Glomerular endothelial cell (primary cell): ENCODE measurements at places on chromosomes 7 and 10. TPM values are rescaled to one million over a fixed set of nuclear protein-coding genes. Genes with fewer than 3 reads are reported as not detected.

MARVELD1 gene
- 39.0 and 50.3 TPM in 2 replicates for total RNA-seq

ZFAND4 gene
- 5.6 and 9.2 TPM in 2 replicates for total RNA-seq

SEMA3A gene
- 6.6 and 7.2 TPM in 2 replicates for total RNA-seq

DNA sequence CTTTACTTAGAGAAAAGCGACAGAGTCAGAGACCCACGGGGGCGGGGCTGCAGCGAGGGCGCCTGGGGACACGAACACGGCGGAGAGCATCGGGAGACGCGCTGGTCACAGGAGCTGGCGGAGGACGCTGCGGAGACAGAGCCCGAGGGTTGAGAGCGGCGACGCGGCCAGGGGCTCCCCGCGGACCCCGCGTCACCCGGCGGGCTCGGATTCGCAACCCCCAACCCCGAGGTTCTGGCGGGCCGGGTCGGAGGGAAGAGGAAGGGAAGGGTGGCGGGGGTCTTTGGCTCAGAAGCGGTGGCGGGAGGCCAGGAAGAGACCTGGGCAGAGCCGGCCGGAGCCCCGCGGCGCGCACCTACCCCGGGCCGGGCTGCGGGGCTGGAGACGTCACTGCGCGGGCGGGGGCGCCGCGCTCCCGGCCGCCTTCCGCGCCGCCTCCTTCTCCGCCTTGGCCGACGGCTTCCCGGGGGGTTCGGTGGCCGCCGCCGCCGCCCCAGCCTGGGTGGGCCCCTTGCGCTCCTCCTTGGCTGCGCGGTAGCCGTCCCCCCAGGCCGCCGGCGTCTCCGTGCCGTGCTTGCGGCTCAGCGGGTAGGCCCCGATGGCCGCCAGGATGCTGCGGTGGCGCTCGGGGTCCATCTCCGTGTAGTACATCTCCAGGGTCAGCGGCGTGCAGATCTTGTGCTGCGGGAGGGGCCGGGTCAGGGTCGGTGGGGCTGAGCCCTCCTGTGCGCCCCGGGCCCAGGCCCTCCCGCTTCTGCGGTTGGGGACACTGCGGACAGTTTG lies 11.1 kb downstream of the CALY start:
- DNase-seq = no peak

- no peak for DNase-seq
These were observed 246.2 kb downstream of the SLC25A13 start for GRCh38 chr7:96075510-96076349.

- DNase-seq = no peak
These were observed 433.5 kb upstream of the CELF2 start for GRCh38 chr10:10584161-10584560.

DNA sequence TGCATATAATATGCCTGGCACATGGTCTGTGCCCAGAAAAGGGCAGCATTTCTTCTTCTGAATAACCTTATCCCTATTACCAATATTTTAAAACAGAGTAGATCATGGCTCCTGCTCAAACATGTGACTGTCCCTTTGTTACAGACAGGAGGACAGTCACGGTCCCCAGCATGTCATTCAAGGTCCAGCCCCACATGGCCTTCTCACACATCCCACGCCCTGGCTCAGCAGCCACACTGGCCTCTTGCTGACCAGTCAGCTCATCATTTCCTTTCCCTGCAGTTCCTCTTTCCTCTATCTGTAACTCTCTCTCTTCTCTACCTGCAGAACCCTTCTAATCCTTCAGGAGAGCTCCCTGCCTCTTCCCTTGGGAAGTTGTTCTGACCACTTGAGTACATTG lies 167.8 kb downstream of the CHN2 start:
- DNase-seq = no peak

GRCh38 chr7:73742338-73742752 lies 3.7 kb upstream of the ABHD11 start:
- DNase-seq = no peak

DNA sequence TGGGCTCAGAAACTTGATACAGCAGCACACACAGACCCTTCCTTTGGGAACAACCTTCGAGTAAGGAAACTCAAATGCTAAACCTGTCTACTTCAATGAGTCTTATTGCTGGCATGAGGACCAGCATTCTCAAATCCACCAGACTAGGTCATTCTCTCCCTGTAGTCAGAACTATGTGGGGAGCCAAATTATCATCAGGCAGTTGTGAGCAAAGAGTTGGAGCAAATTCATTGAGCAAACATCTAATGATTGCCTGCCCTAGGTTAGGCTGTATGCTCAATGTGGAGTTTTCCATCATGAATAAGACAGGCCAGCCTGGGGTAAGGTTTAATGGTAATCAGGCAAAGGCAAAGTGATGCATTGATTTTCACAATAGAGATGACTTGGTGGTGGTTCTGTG lies 3.6 kb downstream of the EPDR1 start:
- DNase-seq = no peak
